Ecto neural progenitor cell (in vitro differentiated cells): ENCODE measurements at places on chromosomes 16 and 17.

DNA sequence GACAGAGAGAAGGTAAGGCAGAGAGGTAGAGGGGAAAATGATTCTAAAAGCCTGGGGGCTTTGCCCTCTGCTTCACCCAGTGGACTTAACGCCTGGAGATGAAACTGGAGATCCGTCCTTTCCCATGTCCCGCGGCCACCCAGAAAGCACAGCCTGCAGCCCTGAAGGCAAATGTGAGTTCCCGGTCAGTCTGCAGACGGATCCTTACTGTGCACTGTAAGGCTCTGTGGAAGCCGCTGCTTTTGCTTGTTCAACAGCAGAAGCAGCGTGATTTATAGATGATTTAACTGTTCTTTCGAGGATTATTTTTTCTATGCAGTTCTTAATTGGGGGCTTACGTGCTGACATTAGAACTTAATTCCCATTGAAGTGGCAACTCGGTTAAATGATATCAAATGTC is 290.4 kb downstream of the FOXL1 start:
- DNase-seq = no peak

GRCh38 chr16:73233329-73233765 is 185.4 kb upstream of the ZFHX3 start:
- no peak for DNase-seq

DNA sequence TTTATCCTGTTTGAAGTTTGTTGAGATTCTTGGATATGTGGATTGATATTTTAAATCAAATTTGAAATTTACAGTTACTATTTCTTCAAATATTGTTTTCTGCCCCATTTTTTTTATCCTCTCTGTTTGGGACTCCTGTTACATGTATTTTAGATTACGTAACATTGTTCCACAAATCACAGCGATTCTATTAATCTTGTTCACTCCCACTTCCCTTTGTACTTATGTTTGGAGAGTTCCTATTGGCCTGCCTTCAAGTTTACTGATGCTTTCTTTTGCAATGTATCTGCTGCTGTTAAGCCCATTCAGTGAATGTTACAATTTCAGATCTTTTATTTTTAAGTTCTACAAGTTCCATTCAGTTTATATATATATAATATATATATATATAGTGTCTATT is 288.3 kb upstream of the TNRC6C start:
- no peak for DNase-seq

GRCh38 chr16:4634768-4635167 is 10.1 kb downstream of the MGRN1 start:
- no peak for DNase-seq

- no peak for DNase-seq
Measured at GRCh38 chr17:12995896-12996295, 21.9 kb downstream of the ELAC2 start.

- no peak for DNase-seq
Measured at GRCh38 chr16:30027588-30028437, 3.3 kb downstream of the TLCD3B start.
